Smooth muscle cell of trachea (primary cell): ENCODE measurements at places on chromosomes 3 and 15. TPM values are rescaled to one million over a fixed set of nuclear protein-coding genes. Genes with fewer than 3 reads are reported as not detected.

The CISH gene
- 0.73 and 1.3 TPM in 2 replicates for total RNA-seq

The PDZRN3 gene
- 51.2 and 78.2 TPM in 2 replicates for total RNA-seq

The SLC28A1 gene
- not detected in 2 replicates for total RNA-seq

The NPAP1 gene
- not detected in 2 replicates for total RNA-seq

The IGSF11 gene
- 0.44 TPM in 1 of 2 replicates, not detected in the other for total RNA-seq
